ENCODE measurements at places on chromosomes 2 and 18.
A peak's percentile ranks its signal among the peaks of the same experiment; 100 is the strongest.

GRCh38 chr18:22347606-22348511, 69.9 kb downstream of the CTAGE1 start:
- DNase-seq = no peak

DNA sequence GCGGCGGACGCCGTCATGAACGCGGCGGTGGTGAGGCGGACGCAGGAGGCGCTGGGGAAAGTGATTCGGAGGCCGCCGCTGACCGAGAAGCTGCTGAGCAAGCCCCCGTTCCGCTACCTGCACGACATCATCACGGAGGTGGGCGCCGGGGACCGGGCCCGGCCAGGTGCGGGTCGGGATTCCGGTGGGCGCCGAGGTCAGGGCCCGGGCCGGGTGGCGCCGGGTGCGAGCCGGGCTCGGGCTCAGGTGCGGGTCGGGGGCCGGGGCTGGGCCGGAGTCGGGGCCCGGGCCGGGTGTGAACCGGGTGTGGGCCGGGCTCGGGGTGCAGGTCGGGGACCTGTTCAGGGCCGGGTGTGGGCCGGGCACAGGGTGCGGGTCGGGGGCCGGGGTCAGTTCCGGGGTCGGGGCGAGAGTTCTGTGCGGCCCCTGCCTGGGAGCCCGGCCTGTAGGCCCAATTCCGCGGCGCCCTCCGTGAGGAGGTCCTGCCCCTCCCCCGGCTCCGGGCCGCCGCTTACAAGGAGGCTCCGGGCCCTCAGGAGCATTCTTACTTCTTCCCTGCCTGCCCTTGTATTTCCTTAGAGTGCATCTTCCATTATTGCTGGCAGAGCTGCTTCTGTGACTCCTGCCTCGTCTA, 447 bp downstream of the TRAF3IP1 start:
- peak; percentile 36 for DNase-seq

DNA sequence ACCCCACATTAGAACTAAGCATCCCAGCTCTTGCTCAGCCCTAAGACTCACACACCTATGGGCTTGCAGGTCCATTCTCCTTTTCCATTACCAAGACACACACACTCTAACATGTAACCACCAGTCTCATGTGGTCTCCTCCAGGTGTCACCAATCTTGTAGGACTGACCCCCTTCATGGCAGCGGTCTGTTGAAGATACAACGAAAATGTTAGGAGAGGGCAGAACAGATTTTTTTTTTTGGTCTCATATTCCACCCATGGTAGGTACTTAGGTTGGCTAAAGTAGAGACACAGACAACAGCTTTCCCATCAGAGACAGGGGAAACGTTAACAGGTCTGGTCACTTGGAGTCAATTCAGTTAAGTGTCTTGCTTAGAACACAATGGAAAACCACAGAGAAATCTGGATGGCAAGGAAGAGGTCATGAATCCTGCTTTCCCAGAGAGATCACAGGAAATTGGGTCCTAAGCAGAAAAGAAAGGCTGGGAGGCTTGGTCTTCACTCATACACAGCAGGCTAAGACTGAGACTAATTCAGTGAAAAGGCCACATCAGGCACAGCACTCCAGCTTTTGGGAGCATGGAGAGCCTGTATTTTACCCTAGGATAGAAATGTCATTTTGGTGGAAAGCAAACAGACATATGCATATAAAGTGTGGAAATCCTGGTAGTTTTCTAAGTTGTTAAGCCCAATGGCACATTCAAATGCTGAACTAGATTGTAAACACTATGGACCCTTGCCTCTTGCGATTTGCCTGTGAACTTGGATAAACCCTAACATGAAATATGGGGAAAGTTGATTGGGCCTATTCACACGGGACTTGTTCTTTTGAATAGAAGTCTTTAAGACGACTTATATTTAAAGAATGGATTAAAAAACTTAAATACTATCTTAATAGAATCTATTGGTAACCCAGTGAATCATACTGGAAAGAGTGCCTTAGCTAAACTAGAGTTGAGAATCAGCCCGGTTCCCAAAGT, 3.8 kb downstream of the FN1 start:
- DNase-seq = no peak

DNA sequence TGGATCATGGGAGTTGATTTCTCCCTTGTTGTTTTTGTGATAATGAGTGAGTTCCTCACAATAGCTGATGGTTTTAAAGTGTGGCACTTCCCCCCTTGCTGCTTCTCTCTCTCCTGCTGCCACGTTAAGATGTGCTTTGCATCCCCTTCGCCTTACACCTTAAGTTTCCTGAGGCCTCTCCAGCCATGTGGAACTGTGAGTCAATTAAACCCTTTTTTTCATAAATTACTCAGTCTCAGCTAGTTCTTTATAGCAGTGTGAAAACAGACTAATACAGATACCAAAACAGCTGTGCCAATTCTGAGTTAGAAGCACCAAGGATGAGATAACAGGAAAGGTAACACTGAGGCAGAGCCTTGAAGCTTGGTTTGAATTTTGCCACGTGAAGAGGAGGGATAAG, 44.7 kb downstream of the ITSN2 start:
- no peak for DNase-seq

DNA sequence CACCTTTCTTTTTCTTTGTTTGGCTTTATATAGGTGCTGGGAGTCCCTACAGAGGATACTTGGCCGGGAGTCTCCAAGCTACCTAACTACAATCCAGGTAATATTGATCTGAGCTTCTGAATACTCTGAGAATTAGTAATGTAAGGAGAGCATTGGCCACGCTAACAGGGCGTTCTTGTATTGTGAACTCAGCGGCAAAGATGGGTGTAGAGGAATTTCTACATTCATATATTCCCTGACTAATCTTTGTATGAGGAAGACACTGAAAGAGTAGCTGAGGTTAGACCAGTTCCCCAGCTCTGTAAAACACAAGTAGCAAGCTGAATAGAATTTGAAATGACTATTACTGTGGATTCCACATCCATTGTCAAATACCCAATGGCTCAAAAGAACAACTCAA, 48.5 kb downstream of the CDK15 start:
- DNase-seq = no peak

DNA sequence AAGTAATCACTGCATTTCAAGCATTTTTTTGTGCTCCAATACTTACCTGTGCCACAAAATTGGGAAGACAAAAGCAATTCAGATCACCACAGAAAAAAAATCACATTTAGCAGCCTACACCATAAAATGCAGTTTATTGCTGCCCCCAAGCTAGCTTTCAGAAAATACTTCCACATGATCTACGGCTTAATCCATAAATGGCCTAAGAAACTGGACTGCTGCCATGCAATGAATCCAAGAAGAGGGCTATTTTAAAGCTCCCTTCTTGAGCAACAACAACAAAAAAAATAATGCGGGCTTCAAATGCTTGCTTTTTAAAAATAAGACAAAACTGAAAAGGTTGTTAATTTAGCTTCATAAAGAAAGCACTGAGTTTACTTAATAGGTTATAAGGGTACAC, 272.3 kb downstream of the RAD51AP2 start:
- no peak for DNase-seq

DNA sequence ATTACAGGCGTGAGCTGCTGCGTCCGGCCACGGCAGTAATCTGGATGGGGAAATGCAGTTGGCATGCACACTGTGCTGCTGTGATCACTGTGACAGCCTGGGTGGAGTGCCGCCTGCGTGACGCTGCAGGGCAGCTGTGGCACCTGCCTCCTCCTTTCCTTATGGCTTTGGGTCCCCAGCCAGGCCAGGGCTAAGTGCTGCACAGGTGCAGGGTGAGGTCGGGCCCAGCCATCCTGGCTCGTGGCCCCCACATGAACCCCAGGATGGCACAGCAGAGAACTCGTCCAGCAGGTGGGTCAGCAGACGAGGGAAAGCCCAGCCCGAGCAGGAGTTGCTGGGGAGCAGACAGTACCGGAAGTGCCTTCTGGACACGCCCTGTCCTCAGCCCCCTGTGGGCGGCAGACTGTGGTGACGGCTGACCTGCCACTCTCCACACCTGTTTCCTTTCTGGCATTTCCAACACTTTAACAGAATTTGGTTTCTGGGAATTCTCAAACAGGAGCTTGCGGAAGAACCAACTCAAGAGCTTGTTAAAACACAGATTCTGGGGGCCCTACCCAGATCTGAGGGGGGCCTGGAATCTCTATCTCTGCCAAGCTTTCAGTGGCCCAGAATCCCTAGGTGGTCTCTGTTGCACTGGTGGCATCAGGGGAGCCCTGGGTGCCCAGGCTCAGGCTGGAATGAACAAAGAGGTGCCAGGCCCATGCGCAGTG, 16.9 kb downstream of the HS1BP3 start:
- DNase-seq = peak; percentile 56

- DNase-seq = peak; percentile 45
These were observed 1.8 kb downstream of the DCC start for GRCh38 chr18:52341608-52342381.

GRCh38 chr18:21084511-21085078, 27.0 kb downstream of the ROCK1 start:
- no peak for DNase-seq

- DNase-seq = no peak
These were observed 80.1 kb upstream of the FOSL2 start for GRCh38 chr2:28312307-28313219.

DNA sequence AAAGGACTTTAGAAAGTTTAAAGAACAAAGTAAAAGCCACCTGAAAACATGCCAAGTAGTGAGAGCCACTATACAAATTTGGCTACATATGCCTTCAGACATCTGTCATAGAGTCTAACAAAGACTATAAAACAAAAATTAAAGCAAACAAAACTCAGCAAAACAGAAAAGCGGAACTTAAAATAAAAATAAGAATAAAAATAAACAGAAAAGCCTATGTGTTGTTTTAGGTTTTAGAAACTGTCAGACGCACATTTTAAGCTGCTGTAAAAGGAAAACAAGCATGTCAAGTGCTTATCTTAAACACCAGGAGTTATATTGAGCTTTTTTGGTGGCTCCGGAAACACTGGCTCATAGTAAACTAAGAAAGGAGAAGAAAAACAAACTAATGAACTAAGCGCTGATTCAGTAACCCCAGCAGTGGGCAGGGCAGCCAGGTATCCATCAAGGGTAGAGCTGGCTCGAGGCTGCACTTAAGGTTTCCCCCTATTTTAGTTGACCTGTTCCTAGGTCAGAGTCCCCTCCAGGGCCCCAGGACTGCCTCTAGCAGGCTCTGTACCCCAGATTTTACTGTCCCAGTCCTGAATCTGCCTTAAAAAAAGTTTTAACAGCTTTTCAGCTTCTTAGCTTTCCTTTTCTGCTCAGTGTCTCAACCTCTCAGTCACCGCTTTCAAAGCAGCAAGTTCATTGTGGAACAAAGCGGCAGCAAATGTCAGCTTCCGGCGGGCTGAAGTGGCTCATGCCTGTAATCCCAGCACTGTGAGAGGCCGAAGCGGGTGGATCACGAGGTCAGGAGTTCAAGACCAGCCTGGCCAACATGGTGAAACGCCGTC, 15.4 kb upstream of the RMC1 start:
- no peak for DNase-seq

DNA sequence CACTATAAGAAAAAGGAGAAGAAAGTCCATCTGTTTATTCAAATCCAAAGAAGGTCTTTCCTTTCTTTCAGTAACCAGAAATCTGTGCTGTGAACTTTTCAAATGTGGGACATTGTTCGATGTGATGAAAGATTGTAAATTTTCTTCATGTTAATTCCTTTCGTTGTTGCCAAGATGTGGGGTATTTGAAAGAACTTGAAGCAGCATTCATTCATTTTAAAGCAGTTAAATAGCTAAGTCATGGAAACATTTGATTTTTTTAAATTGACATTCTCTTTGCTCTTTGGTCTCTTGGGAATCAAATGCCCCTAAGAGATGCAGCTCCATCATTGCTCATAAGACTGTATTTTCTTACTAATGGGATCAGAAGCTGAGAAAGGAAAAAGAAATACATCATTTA, 93.7 kb upstream of the EHBP1 start:
- no peak for DNase-seq

DNA sequence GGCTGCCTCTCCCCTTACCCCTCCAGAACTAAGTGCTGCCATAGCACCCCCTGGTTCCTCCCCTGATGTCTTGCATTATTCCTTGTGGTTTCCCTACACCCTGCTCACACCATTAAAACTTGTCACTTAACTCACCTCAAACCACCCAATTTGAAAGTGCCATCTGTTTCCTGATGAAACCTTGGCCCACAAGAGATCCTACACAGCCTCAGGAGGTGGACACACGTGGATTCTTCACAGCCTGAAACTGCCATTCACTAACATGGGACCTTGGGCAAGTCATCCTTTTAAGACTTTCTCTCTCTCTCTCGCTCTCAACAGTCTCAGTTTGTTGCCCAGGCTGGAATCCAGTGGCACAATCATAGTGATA, 27.5 kb upstream of the FAM124B start:
- DNase-seq = no peak

DNA sequence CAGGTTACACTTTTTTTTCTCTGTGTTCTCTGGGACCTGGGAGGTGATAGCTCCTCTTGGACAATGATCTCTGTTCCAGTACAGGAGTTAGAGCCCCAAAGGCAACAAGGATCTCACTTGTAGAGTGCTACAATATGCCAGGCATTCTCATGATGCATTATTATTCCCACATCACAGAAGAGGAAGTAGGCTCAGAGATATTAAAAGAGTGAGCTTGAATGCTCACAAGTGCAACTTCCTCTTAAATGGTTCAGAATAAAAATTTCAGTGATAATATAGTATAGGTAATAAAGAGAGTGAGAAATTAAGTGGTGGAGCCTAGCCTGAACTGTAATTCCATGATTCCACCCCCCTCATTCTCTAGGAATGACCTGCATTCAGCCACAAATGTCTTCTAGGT, 21.4 kb downstream of the POLE4 start:
- DNase-seq = no peak

GRCh38 chr2:67232936-67233335, 164.2 kb upstream of the ETAA1 start:
- no peak for DNase-seq

DNA sequence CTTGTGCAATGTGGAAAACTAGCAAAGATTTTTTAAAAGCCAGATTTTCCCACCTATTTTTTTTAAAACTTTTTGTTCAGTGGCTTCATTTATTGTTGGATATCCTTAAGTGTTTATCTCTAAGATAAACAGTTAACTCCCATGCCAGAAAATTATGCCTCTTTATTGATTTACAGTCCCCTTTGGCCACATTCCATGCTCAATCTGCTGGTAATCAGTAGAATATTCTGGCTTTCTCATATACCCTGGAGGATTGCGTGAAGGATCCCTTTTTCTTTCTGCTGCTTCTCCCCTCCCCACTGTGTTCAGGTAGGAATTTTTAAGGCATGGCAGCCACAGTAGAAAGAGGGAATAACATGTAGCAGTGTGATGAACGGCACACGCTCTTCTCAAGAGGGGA, 2.6 kb downstream of the GRHL1 start:
- DNase-seq = no peak

GRCh38 chr2:9717886-9718451, 87.2 kb upstream of the YWHAQ start:
- DNase-seq = no peak

- DNase-seq = no peak
These were observed 81.9 kb downstream of the IKZF2 start for GRCh38 chr2:213069531-213069930.

All from right hindlimb (tissue), 1 donor.